ENCODE measurements at places on chromosomes 5 and 9.

- DNase-seq = no peak
Observed at GRCh38 chr5:159969966-159970365, 39.0 kb upstream of the TTC1 start.

DNA sequence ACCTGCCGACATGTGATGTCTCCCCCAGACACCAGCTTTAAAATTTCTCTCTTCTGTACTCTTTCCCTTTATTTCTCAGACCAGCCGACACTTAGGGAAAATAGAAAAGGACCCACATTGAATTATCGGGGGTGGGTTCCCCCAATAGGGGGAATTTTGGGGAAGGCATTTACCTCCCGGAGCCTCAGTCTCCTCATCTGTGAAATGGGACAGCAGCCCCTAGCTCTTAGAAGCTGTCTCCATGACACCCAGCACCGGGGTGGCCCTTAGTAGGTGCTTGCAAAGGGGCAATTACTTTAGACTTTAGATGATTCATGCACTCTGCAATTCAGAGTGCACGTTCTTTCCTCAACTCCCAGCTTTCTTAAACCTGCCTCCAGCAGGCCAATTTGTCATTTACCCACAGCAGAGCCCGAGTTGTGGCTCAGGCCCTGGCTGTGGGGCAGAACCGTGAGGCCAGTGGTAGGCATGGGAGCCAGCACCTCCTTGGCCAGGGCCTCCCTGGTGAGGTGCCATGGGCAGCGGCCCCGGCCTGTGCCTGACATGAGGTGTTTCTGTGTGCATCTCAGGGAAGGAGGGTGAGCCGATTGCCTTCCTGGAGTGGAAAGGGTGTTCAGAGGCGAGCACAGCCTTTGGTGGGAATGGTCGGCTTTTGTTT, 51.7 kb downstream of the SH3PXD2B start:
- no peak for DNase-seq

GRCh38 chr5:115978779-115979178, 16.5 kb downstream of the LVRN start:
- DNase-seq = no peak

GRCh38 chr5:78555870-78556269, 92.7 kb downstream of the LHFPL2 start:
- no peak for DNase-seq

DNA sequence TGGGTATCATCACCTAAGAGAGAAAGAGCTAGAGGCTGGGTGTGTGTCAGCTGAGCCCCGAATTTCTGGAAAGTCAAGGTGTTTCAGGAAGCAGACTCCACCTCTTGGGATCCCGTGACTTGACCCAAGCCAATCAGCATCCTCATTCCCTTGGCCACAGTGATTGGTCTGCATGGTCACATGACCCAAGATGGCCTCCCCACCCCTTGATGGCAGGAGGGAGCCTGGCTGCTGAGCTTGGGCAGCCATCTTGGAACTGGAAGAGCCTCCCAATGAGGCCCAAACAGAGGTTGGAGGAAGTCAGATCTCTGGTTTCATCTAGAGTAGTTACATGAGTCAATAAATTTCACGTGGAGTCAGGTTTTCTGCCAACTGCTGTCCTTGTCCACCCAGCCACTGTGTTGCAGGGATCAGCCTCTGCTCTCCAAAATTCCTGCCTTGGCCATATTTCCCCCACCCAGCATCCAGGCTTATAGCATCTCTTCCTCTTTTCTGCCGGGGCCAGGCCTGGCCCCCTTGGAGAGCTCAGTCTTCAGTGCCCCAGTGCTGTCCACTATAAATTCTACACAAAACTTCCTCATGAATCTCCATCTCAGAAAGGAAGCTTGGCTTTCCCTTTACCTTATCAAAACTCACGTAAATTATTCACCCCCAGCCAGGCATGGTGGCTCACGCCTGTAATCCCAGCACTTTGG, 17.2 kb upstream of the SUSD3 start:
- DNase-seq = no peak

GRCh38 chr9:135792268-135793128, 90.5 kb downstream of the KCNT1 start:
- DNase-seq = no peak

DNA sequence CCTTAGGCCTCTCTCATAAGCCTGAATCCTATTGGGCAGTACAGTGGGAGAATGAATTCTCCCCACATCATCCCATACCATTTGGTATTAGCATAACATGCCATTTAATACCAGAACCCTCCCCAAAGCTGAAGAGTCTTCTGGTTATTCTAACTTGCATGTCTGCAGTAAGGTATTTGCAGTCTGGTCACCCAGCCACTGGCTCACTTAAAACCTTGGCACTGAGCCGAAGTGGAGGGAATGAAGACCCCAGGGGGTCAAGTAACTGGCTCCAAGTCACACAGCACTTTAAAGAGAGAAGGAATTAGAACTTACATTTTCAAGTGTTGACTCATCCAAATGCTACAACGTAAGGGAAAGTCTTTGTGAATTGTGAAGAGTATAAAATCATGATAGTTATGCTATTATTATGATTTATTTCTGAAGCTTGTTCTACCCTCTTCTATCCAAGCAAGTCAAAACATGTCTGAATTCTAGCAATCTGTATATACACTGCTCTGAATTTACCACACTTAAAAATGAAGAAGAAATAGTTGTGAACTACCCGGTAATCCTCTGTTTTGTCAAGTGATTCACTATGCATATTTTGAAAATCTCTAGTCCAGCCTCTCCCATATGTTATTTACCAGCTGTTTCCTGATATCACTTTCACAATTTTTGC, 28.5 kb downstream of the GLRA1 start:
- no peak for DNase-seq
